ENCODE measurements at places on chromosomes 4 and X.

DNA sequence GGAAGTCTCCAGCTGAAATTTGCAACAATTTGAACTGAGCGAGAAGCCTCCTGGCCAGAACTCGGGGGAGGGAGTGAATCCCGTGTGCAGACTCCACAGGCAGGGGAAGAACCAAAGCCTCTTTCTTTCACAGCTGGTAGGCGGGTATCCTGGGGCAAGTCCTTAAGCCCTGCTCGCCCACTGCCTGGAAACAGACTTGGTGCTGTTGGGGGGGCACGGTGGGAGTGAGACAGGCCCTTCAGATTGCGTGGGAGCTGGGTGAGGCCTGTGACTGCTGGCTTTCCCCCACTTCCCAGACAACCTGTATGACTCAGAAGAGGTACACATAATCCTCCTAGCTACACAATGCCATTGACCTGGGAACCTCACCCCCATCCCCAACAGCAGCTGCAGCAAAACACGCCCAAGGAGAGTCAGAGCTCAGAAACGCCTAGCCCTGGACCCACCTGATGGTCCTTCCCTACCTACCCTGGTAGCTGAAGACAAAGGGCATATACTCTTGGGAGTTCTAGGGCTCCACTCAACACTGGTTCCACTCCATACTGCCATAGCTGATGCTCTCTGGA, 22.4 kb upstream of the RLIM start:
- no peak for DNase-seq

DNA sequence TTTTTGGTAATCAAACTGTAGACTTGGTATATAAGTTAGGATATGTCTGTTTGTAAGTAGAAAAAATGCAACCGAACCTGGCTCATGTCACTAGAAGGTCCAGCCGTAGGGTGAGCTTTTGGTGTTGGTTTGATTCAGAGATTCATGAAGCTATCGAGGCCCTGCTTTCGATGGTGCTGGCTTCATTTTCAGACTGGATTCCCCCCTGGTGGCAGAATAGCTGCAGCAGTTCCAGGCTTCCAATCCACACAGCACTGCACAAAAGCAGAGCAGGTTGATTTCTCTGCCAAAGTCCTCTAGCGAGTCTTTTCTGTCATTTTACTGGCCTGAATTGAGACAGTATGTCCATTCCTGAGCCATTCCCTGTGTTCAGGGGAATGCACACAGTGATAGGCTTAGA, 33.1 kb downstream of the PDK3 start:
- no peak for DNase-seq

- no peak for DNase-seq
Measured at GRCh38 chr4:119939071-119939995, 127.3 kb downstream of the MAD2L1 start.

DNA sequence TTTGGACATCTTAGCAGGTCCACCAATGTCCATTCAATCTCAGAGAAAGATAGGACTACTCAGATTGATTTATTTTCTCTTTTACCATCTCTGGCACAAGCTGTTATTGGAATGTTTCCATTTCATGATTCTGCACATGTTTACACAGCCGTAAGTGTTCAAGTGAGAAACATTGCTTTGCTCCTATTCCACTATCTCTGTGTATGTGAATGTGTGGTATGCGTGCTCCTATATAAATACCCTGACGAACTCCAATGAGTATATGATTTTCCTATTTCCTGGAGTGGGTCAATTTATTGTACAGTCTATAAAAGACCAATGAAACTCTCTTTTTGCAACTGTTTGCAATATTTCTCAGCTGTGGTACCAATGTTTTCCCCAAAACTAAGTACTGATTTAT, 221.0 kb upstream of the GALNT7 start:
- DNase-seq, result no peak

- DNase-seq, result no peak
Measured at GRCh38 chr4:66014146-66014765, 344.0 kb upstream of the EPHA5 start.

DNA sequence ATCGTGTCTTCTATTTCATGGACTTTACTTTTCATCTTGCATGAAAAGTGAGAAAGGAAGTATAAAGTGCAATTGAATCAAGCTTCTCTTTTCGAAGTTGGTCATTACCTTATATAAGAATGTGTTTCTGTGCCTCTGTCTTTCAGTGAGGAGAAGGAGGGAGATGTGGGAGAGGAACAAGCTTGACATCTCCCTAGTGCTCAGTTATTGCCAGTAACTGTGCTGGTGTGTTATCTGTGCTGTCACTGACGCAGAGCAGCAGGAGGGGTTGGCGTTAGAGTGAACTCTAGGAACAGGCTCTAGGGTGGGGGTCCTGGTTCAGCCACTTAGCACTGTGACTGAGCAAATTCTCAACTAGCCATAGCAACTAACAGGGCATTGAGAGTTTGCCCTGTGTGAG, 34.0 kb upstream of the TBC1D9 start:
- no peak for DNase-seq

GRCh38 chr4:15479913-15480185, 10.2 kb downstream of the CC2D2A start:
- DNase-seq, result no peak

DNA sequence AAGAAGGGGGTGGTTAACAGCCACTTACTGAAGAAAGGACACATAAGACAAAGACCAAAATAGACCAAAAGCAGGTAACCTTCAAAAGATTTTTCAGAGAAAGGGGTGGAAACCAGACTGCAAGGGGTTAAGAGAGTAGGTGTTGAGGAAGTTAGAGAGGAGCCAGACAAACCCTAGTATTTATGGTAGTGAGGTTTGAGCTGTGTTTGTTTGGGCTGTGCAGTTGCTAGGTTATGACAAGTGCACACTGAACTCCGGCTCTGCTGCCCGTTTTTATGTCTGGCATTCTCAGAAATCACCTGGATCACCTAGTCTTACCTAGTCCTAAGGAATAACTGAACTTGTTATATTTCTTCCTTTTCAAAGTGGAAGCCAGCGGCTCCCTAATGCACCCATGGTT, 22.9 kb upstream of the G3BP2 start:
- DNase-seq, result peak; percentile 44

- DNase-seq, result no peak
Measured at GRCh38 chrX:7143941-7144525, 3.5 kb upstream of the STS start.

DNA sequence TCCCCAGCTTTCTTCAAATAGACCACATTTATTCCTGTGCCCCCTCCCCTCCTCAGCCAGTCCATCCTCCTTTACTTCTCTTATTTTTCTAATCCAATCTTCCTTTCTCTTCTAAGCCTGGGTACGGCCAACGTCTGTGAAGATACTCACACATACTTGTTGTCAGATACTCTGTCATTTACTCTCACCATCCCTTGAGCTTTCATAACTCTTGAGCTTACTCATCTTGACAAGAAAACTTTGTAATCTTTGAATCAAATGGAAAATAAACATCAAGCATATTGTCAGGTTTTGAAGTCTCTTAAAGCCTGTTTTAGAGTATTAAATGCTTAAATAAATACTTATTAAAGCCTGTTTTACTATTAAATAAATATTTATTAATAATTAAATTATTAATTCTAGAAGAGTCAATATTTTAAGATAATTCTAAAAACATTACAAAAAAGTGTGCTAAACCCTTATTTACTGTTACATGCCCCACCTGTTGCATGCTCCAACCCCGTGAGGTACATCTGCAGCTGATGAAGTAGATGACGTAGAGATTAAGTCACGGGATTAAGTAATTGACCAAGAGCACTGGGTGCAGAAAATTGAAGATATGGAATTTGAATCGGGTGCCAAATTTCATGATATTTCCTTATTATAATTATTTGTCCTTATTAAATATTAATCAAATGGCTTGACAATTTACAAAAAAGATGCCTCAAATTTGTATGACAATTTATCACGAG, 1.5 kb upstream of the TRIML2 start:
- no peak for DNase-seq

GRCh38 chr4:109125084-109125483, 177.4 kb downstream of the COL25A1 start:
- DNase-seq, result no peak

- no peak for DNase-seq
Measured at GRCh38 chr4:111722213-111722720, 423.0 kb upstream of the FAM241A start.

GRCh38 chrX:50202539-50202938, 1.7 kb upstream of the AKAP4 start:
- no peak for DNase-seq

DNA sequence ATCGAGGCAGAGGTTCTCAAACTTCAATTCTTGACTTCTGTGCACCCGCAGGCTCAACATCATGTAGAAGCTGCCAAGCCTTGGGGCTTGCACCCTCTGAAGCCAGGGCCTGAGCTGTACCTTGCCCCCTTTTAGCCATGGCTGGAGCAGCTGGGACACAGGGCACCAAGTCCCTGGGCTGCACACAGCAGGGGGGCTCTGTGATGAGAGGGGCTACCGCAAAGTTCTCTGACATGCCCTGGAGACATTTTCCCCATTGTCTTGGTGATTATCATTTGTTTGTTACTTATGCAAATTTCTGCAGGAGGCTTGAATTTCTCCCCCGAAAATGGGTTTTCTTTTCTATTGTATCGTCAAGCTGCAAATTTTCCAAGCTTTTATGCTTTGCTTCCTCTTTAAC, 4.9 kb upstream of the MAGEB17 start:
- DNase-seq, result no peak

DNA sequence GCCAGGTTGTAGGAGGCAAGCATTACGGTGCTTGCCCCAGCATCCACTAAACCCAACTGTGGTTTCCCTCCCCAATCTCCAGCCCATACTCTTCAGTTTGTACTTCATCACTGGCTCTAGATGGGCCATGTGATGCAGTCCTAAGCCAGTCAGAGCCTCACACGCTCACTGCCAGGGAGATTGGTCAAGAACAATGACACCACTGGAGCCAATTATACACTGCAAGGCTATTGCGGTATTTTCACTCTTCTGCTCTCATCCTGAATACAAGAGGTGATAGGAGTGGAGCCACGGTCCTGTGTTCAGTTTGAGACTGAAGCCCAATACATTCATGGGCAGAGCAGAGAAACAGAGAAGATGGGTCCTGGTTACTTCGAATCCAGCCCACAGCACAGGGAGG, 58.4 kb downstream of the SEPSECS start:
- DNase-seq, result no peak

DNA sequence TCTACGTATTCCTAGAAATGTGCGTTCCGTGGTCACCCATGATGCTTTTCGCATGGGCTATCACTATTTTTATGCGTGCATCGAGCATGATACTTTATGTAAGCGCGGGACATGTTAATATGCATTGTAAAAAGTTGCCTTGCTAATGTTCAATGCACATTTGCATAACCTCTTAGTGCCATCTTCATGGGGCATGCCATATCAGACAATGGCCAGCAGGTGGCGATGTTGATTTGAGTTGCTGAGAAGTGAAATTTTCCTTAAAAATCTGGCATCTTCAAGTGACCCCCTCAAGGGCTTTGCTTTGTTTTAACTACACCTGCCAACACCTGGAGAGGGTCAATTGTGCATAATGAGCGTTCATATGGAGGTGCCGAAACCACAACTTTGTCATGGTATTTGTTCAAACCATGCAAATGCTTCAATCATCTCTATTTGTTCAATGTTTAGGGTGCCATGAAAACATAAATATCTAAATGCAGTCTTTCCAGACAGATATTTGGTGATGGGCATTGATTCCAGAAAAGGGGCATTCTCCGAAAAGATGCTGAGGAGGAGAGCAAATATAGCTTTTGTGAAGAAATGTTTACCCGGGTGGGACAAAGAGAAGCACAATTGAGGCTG, 833.9 kb upstream of the PRKX start:
- peak; percentile 9 for DNase-seq

GRCh38 chr4:26751004-26751403, 109.6 kb upstream of the STIM2 start:
- no peak for DNase-seq

DNA sequence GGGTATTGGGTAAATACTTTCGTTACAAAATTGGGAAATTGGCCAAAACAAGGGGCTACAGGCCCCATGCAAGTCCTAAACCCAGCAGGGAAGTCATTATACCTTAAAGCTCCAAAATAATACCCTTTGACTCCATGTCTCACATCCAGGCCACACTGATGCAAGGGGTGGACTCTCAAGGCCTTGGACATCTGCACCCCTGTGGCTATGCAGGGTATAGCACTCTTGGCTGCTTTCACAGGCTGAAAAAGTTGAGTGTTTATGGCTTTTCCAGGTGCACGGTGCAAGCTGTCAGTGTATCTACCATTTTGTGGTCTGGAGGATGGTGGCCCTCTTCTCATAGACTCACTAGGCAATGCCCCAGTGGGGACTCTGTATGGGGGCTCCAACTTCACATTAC, 326.5 kb downstream of the TEX13C start:
- no peak for DNase-seq

DNA sequence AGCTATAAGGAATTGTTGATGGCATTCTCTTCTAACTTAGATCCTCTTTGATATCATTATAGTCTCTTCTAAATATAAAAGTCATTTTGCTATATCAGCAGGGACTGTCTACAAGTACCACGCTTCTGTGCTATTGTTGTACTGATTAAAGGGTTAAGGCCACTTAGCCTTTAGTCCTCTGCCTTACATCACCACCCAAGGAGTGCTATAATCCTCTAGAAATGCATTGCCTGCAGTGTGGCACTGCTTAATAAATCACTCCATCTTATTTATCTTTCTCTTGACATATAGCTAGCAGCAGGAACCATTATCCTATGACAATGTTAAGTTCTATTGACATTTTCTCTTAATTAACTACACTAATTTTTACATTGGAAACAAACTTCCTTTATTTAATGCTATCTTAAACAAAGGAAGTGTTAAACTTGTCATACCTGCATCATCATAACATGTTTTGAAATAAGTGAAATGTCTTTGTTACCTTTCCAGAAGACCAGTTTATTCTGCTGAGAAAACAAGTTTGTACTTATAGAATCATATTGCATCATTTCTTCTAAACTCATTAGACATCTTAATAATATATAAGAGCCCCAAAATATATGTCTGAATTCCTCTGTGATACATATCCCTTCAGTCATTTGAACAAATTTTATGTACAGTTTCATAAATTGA, 360.9 kb upstream of the ATOH1 start:
- no peak for DNase-seq

GRCh38 chr4:104559502-104559901, 64.8 kb upstream of the CXXC4 start:
- DNase-seq, result no peak

GRCh38 chr4:78704317-78704716, 71.8 kb upstream of the BMP2K start:
- no peak for DNase-seq

DNA sequence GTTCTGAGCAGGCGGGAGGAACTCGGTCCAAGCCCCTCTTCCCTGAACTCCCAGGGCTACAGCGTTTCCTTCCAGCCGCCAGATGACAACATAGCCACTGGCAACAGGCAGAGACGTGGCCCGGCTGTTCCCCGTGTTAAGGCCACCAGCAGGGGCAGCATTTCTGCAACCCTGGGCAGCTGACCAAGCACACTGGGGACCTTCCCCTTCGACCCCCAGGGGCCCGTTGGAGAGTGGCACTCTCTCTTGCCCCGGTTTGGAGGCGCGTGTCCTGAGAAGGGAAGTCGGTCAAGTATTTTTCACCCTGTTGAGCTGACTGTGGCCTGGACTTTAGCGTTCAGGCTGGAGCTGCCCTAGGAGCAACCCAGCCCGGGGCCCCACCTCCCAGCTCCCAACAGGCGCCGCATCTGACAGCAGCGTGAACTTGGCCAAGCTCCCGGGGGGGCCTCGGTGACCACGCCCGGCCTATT, 37.6 kb downstream of the ZBTB49 start:
- DNase-seq, result no peak

GRCh38 chr4:118099106-118099505, 64.8 kb downstream of the NDST3 start:
- no peak for DNase-seq

All from NCI-H774 (cell line).